ENCODE measurements at places on chromosomes 1 and 21.
A peak's percentile ranks its signal among the peaks of the same experiment; 100 is the strongest.

GRCh38 chr1:203035111-203036000 is 9.1 kb downstream of the PPFIA4 start:
- no peak for DNase-seq

DNA sequence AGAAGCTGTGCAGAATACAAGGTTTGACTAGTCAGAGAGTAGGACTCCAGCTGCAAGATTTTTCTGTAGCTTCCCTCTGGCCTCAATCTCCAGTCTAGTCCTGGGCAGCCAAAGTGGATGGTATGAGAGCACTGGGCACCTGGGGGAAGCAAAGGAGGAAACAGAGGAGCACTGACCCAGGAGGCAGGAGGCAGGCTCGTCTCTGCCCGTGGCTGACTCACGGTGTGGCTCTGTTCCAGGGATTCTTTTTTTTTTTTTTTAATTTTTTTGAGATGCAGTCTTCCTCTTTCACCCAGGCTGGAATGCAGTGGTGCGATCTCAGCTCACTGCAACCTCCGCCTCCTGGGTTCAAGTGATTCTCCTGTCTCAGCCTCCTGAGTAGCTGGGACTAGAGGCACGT is 4.1 kb upstream of the NPPB start:
- no peak for DNase-seq

DNA sequence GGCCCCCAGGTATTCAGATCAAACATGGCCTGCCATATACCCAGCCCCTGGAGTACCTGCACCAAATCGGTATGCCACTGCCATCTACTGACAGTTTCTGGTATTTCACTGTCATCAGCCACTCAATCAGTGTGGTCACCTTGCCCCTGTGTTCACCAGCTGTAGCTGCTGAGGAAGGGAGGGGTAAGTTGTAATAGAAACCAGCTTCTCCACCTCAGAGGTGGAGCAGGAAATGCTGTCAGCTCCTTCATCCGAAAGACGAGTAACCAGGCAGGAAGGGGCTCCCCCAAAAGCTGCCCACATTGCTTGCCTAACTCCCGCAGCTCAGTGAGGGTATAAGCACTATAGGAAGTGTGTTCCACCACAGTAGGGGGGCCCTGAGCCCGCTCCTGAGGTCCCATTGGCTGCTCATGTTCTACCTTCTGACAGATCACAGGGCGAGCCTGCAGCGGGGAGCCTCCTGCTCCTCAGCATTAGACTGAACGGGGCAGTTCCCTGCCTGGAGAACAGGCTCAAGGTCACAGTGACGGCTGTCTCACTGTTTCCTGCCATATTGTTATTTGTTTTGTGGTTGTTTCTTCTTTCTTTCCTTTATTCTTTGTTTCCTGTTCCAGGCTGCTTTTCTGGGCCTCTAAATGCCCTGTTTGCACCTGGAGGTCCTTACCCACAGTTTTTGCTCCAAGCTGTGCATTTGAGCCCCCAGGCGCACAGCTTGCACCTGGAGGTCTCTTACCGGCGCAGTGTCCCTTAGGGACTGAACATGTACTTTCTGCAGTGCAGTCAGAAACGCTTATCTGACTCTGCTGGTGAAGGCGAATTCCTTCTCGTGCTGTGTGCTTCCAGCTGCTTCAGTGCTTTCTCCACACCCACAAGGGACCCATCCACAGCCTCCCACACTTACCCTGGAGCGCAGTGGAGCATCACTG is 1638.3 kb downstream of the MRPL39 start:
- DNase-seq = no peak

DNA sequence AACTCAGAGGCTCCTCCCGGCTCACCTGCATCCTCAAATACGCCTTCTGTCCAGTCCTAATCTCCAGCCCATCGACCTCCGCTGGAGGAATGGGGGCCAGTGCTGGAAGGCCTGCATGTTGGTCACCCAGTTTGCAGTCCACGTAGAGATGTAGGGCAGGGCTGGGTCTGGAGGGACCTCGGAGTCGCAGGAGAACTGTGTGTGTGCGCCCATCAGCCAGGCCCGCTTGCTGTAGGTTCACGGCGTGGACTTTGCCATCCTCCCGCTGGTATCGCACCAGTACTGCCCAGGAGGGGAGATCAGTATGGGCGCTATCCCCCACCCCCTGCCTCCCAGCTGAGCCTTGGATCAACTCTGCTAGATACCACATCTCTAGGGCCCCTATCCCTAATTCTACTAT is 2.7 kb downstream of the THBS3 start:
- DNase-seq = no peak

DNA sequence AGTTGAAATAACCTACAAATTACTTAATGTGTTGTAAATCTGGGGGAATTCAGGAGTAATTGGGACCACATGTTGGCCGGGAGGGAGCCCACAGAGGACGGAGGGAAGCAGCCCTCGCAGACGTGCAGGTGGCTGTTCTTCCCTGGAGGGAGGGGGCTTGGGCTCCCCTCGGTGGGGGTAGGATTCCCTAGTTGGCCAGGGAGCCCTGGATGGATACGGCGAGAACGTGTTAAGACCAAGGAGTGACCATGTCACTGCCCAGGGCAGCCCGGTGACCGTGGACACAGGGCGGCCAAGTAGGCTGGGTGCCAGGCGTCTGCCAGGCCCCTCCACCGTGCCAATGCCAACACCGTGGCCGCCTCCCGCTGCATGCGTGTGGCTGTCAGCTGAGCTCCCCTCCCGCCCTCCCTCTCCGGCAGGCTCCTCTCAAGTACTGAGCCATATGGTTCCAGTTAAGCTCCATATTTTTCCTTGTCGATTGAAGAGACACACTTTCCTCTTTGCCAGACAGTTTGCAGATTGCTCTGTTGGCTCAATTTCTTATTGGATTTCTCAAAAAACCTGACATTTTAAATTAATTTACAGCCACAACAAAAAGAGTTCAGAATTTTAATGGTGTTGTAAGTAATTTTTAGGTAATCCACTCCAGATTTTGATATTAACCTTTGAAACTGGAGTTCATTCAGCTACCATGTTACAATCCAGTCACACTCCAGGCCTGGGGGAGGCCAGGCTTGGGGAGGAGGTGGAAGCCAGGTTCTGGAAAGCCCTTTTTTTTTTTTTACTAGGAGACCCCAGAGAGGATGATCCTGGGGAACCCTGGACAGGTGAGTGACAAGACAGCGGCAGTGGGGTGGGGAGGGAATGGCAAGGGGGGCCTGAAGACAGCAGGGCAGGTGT is 71.2 kb downstream of the CASZ1 start:
- DNase-seq = peak; percentile 75

- DNase-seq = no peak
These were observed 310.0 kb upstream of the RUNX1 start for GRCh38 chr21:35359076-35359475.

DNA sequence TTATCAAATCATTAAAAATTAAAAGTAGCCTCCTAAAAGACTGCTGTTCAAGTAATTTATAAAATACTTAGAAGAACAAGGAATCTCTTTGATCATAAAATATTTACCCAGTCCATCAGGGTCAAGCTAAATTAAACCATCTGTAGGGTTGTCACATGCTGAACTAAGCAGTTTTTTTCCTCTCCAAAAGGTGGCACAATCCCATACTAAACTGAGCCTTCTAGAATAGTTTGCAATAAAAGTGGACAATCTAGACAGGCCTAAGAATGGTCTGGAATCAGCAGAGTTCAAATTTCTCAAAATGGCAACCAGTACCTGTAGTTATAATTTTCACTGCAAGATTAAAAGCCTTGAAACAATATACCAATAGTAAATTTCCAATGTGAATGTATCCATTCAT is 194.8 kb downstream of the EIF4G3 start:
- DNase-seq = peak; percentile 13

DNA sequence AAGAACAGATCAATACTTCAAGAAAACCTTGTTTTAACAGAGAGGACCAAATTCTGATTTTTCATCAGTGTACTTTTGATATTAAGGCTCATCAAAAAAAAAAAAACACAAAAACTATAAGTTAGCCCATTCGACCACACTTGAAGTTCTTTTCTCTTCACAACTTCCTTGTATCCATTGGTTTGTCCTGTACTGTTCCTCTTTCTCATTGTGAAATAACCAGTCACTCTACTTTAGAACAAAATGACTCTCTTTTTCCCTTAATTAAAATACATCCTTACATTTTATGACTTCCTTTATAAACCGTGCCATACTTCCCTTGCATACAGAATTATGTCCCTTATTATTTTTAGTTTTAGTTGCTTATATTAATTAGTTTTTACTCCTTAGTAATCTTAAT is 8.4 kb downstream of the QSOX1 start:
- no peak for DNase-seq

DNA sequence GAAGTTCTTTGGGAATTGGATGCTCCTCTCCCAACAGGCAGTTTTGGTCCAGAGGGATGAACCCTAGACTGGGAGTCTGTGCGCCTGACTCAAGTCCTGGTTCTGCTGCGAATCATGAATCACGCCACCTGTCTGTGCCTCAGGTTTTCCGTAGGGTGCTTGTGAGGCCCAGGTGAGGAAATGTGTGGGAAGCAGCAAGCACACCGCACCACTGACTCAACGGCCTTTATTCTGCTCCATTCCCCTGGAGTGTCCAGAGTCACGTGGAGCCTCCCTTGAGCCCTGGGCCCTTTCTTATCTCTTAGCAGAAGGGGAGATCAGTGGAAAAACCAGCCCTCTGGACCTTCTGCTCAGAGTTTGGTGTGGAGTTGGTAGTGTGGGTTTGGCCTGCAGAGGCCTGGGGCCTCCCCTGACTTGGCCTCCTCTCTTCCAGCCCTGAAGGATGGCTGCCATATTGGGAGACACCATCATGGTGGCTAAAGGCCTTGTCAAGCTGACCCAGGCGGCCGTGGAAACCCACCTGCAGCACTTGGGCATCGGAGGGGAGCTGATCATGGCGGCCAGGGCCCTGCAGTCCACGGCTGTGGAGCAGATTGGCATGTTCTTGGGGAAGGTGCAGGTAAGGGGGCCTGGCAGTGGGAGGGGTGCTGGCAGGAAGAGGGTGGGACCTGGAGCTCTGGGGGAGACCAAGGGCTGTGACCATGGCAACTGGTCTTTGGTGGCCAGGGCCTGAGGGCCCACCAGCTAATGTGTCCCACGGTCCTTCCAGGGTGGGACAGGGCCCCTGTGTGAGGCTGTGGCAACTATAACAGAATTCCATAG is 21.1 kb downstream of the COQ8A start:
- no peak for DNase-seq

- DNase-seq = no peak
These were observed 246.1 kb upstream of the DUSP10 start for GRCh38 chr1:221987860-221988520.

DNA sequence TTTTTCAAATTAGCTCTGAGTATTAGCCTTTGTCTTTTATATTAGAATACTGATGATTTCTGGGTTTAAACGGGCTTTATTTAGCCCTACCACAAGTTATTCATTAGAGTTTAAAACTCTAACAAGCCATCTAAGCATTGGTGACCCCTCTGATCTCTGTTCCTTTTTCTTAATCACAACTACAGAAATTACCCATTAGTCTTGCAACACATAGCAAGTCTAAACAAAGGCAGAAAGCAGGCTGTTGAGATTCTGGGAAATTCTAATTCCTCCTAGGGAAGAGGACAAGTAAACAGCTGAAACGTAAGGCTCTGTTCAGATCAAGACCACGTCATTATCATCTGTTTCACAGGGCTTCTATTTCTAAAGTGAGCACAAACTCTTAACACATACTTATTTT is 491.2 kb upstream of the ZRANB2 start:
- DNase-seq = no peak

DNA sequence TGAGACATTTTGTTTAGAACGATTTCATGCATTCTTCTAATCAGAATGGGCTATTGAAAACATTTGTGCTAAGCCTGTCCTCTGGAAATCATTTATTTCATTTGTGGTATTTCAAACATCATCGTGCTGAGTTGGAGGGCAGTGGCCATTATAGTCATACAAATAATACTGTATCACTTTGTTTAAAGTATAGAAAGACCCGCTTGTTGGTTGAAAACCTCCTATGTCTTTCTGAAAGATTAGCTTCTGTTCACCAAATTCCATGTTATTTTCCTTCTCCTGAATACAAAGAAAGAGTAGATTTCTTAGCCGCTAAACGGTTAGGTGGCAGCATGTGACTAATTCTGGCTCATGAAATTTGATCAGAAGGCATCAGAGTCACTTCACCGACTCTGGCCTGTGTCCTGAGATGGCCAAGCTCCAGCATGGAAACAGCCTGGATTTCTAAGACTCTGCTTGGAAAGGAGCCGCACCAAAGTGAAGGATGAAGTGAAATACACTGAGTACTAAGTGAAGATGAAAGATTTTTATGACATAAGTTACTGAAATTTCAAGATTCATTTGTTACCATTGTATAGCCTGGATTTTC is 355.1 kb downstream of the USP25 start:
- peak; percentile 66 for DNase-seq

- DNase-seq = no peak
These were observed 36.0 kb downstream of the WNT2B start for GRCh38 chr1:112544751-112545150.

GRCh38 chr1:119132179-119132578 is 8.3 kb downstream of the WARS2 start:
- no peak for DNase-seq

- DNase-seq = no peak
These were observed 49.4 kb downstream of the DYRK1A start for GRCh38 chr21:37415939-37416338.

DNA sequence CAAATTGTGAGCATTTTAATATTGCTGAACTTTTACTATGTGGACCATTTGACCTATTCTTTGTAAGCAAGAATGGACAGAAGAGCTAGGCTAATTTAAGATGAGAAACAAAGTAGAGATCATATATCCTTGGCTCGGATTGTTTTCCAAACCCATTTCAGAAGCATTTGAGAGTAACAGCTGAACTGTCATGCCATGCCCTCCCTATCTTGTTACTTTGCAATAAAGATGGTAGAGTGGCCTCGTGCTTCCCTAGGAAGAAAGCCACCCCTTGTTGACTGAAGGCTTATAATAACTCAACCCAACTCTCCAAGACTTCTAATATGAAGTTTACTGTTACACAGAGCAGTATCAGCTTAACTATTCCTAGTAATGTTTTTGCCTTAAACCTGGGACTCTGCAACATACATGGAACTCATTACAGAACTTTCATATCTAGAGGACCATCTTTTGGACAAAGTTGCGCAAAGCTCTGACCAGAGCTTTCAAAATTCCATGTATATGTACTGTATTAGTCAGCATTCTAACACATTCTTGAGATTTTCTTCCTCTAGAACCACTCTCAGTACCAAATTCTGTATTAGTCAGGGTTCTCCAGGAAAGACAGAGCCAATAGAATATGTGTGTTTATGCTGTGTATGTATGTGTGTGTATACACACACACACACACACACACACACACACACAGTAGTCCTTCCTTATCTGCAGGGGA is 68.7 kb downstream of the ADAMTS1 start:
- no peak for DNase-seq

- no peak for DNase-seq
These were observed 10.9 kb upstream of the FUBP1 start for GRCh38 chr1:77989744-77990143.

- DNase-seq = no peak
These were observed 7.7 kb downstream of the WNT9A start for GRCh38 chr1:227939791-227940771.

DNA sequence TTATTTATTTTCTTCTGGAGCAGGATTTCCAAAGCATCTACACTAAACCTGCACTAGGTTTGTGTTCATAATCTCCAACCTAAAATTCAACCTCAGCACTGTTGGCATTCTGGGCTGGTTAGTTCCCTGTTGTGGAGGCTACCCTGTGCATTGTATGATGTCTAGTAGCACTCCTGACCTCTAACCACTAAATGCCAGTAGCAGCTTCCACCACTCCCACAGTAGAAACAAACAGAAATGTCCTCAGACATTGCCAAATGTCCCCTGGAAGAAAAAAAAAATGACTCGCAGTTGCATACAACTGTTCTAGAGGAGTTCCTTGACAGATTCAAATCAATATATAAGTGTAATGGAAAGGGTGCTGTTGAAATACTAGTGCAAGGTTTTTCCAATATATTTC is 18.9 kb downstream of the GRIK1 start:
- no peak for DNase-seq

Measured in GM04504 (cell line).